ENCODE measurements at places on chromosomes 7 and 10. TPM values are rescaled to one million over a fixed set of nuclear protein-coding genes. Genes with fewer than 3 reads are reported as not detected.

NPY4R2 gene
- total RNA-seq = not detected

CYP3A4 gene
- not detected for total RNA-seq

PTPN20 gene
- 1.3 TPM for total RNA-seq

PNLIPRP2 gene
- not detected for total RNA-seq

ADCY1 gene
- 1.2 TPM for total RNA-seq

SNCG gene
- not detected for total RNA-seq

TMEM229A gene
- not detected for total RNA-seq

ZNF487 gene
- 1.8 TPM for total RNA-seq

Data from activated CD4-positive, alpha-beta T cell treated with anti-CD3 and anti-CD28 coated beads for 36 hours (primary cell).